GM04504 (cell line): ENCODE measurements at places on chromosomes 16 and 17.

DNA sequence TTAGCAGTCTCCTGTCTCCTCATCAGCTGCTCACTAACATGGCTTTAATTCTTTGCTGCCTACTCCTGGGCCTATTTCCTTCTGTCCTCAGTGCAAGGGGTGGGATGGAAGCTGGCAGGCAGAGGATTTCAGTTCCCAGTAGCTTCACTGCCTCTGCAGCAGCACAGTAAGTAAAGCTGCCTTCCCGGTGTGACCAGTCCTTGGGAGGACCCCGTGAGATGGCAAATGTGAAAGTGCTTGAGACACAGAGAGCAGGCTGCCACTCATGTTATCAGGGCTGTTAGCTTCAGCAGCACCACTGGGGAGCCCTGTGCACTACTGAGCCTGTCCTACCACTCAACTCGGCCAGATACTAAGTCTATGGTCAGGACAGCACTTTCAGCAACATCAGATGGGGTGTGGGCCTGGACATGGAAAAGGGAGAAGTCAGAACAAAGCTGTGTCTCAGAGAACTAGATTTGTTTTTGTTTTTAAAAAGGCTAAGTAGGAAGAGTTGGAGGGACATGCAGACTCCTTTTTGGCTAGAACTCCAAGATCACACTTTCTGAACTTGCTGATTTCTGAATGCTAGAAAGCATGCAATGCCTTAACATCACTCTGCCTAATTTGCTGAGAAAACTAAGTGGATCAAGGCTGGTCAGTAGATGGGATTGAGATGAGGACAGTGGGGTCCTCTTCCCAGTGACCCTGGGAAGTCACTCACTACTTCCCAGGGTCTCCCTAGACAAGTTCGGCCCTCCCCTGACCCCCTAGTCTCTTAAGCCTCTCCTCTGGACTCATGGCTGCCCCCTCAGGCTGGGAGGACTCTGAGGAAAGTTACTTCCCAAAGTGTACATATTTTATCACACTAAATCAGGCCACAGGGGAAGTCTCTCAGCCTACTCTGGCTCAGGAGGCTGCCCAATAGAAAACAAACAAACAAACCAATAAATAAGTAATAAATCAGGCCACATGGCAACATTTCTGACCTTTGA, 1.1 kb downstream of the ACSF2 start:
- DNase-seq, result no peak

DNA sequence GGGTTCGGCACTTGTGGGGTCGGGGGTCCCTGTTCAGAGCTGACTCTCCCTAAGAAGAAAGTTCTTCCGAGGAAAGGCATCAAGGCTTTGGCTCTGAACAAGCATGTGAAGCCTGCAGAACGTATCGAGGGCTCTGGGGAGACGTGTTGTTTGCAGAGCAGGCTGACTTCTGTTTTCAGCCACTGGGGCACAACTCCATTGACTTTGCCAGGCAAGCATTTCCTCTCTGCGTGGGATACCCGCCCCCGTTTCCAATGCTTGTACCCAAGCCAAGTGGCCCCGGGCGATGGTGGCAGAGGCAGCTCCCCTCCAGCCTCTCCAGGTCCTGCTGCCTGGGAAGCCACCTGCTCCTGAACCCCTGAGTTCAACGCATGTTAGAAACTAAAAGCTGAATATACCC, 255.7 kb downstream of the RBFOX3 start:
- no peak for DNase-seq

DNA sequence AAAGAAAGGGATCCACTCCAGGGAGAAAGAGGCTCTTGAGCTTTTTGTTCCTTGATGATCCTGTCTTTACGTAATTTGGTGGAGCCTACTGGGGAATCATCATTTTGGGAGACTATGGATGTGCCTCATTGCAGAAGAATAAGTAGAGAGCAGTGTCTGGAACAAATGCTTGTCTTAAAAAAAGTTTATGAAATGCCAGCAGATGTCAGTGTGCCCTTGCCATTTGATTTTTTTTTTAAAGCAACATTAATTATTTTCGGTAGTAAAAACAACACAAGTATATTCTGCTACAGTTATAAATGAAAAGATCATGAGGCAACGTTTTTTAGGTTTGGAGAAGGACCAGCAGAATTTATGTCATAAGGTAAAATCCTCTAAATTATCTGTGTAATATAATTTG, 934.8 kb upstream of the EEF2KMT start:
- DNase-seq, result no peak

GRCh38 chr16:86241681-86242080, 268.6 kb upstream of the FOXF1 start:
- no peak for DNase-seq

- no peak for DNase-seq
These were observed 113.8 kb downstream of the CYB561 start for GRCh38 chr17:63332286-63332685.

- DNase-seq, result no peak
These were observed 11.0 kb downstream of the GCGR start for GRCh38 chr17:81814748-81815645.

GRCh38 chr16:23682181-23682580, 3.5 kb downstream of the PLK1 start:
- no peak for DNase-seq
